ENCODE measurements at places on chromosomes 3 and 15.

- DNase-seq = no peak
Observed at GRCh38 chr3:31732548-31732947, 199.8 kb downstream of the STT3B start.

- DNase-seq = no peak
Observed at GRCh38 chr3:32413845-32414521, 22.3 kb downstream of the CMTM7 start.

- no peak for DNase-seq
Observed at GRCh38 chr3:62284442-62284841, 88.9 kb downstream of the FEZF2 start.

- DNase-seq = no peak
Observed at GRCh38 chr3:122921791-122922651, 105.5 kb downstream of the SEMA5B start.

GRCh38 chr3:124976383-124976782 is 41.8 kb upstream of the MUC13 start:
- no peak for DNase-seq

DNA sequence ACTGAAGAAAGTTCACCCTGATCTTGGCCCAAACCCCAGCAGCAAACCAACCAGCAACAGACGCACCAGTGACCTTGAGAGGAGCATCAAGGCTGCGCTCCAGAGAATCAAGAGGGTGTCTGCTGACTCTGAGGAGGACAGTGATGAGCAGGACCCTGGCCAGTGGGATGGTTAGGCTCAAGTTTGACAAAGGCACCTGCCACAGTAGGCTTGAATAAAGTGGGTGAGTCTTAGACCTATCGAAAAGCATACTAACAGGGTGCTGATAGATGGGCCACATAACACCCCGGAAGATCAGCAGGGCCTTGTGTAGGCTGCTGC is 23.9 kb downstream of the WHAMM start:
- no peak for DNase-seq

DNA sequence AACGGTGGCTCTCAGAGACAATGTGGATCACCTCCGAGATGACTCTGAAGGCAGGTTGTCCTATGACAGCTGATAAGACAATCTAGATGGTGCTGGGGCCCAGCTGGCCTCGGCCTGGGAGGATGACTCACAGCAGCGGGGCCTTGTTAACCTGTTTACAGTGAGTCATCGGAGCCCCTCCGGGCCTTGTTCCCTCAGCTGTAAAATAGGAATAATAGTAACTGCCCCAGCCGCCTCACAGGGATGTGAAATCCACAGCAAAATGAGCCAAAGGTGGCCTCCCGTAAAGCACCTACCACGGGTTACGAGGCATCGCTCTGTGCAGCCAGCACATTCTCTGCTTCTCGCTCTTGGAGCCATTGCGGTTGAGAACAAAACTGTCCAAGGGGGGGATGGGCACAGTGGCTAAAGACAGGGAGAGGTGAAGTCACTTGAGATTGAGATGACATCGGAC is 88.6 kb upstream of the RASGRF1 start:
- DNase-seq = no peak

DNA sequence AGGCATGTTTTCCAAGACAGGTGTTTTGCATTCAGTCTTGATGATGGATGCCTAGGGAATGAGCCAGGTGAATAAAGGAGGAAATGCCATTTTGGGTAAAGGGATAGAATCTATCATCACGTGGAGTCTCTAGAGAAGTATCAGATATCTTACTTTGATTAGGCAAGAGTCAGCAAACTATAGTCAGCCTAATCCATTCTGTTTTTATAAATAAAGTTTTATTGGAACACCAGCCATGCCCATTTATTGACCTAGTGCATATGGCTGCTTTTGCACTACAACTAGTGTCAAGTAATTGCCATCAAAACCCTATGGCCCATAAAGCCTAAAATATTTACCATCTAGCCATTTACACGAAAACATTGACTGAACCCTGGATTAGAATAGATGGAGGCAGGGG is 231.2 kb downstream of the SLC9A9 start:
- no peak for DNase-seq

DNA sequence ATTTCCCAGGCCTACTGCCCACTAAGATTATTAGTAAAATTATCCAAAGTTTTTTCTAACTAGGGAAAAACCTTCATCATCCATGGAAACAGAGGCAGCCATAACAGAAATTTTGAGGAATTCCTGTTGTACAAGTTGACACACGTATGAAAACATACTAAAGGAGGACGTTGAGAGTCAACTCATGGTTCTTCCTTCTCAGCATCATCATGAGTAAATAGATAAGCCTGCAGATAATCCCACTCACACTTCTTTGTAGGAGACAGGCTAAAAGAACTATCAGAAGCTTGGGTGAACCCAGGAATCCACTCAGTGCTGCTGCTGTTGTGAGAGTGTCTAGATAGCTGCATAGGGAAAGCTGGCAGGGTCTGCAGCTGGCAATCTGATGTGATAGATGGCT is 694.8 kb upstream of the NR2F2 start:
- DNase-seq = no peak

- no peak for DNase-seq
Observed at GRCh38 chr3:147141516-147142288, 264.6 kb downstream of the ZIC4 start.

DNA sequence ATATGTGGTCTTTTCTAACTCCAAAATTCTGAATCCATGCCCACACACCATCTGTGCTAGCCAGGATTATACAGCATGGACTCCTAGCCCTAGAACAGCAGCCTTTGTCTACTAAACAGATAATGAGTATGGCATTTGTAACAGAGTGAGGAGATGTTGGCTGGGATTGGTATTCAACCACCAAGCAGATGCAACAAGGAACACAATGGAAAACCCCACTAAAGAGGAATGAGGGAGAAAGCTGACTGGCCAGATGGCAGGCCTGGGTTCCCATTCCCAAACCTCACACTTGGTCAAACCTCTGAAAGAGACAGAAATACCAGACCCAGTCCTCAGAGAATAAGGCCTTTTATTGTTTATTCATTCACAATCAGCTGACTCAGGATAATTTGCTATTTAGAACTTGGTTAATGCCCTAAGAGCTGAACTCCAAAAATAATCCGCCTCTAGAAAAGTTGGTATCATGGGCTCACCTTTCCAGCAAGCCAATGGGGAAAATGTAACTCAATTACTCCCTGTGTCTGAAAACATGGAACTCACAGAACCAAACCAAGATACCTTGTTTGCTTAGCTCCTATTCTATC is 145.6 kb downstream of the LRRC3B start:
- DNase-seq = no peak

GRCh38 chr3:88611826-88612326 is 462.1 kb downstream of the C3orf38 start:
- no peak for DNase-seq

DNA sequence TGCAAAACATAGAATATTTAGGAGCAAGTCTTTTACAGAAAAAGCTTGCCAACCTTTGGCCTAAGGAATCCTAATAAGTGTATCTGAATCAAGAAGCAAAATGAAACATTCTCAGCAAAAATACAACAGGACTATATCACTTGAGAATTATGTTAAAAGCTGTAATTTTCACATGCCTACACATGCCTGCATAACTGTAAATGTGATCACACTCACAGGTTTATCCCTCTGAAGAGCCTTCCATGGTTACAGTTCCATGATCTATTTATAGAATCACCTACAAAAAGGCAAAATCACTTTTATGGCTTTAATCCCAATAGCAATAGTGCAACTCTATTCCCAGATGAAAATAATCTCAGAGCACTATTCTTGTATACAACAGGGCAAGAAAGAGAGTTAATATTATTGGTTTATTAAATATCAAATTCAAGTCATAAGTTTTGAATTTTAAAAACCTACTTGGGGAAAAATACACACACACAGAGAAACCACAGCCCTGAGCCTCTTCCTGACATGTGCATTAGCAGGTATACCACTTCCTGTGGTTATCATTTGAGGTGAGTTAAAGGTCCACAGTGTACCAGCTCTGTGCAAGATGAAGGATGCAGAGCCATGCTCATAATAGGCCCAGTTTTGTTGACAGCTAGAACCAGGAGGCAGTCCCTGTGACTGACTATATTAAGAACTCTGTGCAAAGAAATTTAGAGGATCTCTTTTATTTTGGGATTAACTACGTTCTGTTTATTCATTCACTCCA is 252.5 kb upstream of the TGFBR2 start:
- DNase-seq = no peak

GRCh38 chr3:125587039-125587648 is 8.2 kb downstream of the OSBPL11 start:
- DNase-seq = peak; percentile 49

DNA sequence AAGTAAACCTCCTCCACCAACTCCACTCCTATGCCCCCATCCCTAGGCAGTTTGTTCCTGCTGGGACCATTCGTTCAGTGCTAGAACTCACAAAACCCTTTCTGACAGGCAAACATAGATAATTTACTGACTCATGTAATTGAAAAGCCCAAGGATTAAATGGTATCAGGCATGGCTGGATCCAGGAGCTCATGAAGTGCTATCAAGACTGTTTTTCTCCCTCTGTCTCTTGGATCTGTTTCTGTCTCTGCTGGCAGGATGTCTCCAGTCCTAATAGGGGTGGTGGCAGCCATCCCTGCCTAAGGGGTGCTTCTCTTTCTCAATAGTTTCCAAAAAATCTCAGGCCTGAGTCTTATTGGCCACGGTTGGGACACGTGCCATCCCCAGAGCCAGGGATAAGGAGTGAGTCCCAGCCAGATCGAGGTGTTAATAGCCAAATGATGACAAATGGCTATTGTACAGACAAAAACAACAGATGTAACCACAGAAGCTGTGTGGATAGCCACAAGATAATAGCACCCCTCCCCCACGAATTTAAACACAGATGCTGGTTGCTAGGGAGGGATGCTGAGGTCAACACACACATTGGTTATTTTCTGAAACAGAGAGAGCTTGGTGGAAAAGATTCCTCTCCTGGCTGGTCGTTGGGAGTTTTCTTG is 168.6 kb downstream of the SHQ1 start:
- no peak for DNase-seq

DNA sequence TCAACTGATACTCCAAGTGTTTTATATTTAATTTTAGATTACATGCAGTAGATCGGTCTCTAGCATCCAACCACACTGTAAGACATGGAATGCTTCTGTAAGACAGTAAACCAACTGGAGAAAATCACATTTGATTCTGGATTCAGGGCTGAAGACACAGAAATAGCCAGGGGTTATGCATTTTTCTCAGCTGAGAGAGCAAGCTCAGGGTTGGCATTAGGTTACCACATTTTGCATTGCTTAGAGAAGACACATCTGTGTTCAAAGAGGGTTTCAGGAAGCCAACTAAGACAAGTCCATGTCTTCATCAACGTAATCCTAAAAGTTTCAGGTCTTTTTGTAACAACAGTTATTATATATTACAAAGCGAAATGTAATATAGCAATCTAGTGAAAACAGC is 27.7 kb upstream of the UNC13C start:
- no peak for DNase-seq

- DNase-seq = no peak
Observed at GRCh38 chr3:174821477-174821876, 37.7 kb upstream of the NAALADL2 start.

DNA sequence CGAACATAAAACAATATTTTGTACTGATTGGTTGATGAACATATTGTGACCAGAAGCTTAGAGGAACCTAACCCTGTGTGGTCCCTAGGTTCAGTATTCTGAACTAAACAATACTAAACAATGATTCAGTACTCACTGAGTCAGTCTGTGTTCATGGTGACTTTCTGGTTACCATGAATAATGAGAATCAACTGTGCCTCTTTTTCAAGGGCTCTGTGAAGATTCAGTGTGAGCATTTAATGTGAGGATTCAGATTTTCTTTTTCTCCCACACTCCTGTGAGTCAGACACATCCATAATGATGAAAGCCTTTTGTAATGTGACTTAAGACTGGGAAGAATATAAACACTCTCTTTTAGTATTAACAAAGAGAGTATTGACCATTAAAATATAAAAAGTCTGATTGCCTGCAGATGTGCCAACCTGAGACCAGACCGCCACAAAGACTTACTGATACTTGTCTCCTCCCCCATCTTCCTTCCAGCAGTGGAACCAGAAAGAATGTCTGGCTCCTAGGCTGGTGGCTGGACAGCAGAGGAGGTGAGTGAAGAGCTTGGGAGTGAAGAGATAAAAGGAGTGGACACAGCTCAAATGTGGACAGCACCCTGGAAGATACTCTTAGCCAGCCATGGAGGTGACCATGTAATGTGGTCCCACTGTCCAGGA is 17.6 kb upstream of the ACTL6A start:
- peak; percentile 50 for DNase-seq

GRCh38 chr15:80550219-80550907 is 144.7 kb upstream of the ABHD17C start:
- no peak for DNase-seq

GRCh38 chr15:70752193-70752635 is 11.1 kb downstream of the UACA start:
- no peak for DNase-seq

GRCh38 chr3:162236949-162237348 is 740.3 kb downstream of the OTOL1 start:
- no peak for DNase-seq

GRCh38 chr3:99269606-99270351 is 368.3 kb upstream of the DCBLD2 start:
- DNase-seq = no peak

GRCh38 chr3:144314946-144315345 is 343.3 kb downstream of the DIPK2A start:
- no peak for DNase-seq

DNA sequence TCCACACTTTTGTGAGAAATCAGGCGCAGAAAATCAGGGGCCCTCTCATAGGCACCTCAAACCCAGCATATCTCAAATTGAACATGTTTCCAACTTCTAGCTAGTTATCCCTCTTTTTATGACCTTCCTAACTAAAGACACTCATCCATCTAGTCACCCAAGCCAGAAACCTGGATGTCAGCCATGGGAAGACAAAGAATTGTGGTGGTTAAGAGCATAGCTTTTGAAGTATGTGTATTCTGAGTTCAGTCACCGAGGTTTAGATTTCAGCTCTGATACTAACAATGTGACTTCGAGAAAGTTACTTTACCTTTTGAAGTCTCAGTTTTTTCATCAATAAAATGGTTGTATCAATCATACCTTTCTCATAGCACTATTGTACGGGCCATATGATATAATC is 495.5 kb downstream of the NLGN1 start:
- no peak for DNase-seq

- DNase-seq = no peak
Observed at GRCh38 chr15:69973880-69974279, 123.8 kb downstream of the TLE3 start.

DNA sequence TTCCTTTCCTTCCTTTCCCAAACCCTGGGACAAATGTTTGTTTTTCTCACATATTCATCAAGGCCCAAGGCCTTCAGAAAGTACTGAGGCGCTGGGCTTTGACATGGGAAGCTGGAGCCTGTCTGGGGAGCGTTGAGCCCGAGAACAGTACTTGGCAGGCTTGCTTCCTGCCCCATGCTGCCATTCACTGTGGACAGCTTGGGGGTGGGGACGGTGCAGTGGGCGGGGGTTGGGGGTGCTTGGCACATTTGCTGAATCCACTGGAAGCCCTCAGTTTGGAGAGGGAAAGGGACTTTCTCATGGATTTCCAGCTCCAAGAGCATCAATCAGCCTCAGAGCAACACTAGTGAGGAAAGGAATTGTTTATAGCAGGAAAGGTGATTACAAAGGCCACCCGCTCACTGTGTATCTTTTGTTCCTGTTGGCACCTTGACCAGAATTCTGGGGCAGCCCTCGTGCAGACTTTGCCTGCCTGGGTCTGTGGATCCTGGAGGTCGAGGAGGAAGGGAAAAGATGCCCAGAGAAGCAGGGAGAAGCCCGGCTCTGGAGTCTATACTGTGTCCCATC is 199.8 kb upstream of the RGMA start:
- DNase-seq = no peak

Data from inflammatory macrophage treated with lipopolysaccharide for 4 hours (primary cell).